Thoracic aorta (tissue), 2 donors: ENCODE measurements at places on chromosomes 4 and X.

- DNase-seq: no peak
Observed at GRCh38 chr4:186931519-186931918, 207.9 kb upstream of the FAT1 start.

DNA sequence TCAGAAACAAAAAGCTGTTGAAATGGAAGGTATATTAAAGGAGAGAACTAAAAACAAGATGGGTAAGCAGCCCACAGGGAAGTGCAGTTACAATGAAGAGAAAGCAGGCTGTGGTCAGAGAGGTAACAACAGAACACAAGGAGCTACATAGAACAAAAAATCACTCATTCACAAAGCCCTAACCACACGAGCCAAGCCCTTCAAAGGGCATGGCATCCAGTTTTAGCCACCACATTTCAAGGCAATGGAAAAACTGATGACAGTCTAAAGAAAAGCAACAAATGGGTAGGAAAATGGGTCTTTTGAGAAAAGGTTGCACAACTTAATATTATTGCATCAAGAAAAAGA is 37.5 kb downstream of the KDR start:
- DNase-seq: no peak

GRCh38 chr4:128582427-128582870 is 227.1 kb upstream of the JADE1 start:
- DNase-seq: no peak

- DNase-seq: no peak
Observed at GRCh38 chr4:13526658-13527057, 17.6 kb downstream of the NKX3-2 start.

DNA sequence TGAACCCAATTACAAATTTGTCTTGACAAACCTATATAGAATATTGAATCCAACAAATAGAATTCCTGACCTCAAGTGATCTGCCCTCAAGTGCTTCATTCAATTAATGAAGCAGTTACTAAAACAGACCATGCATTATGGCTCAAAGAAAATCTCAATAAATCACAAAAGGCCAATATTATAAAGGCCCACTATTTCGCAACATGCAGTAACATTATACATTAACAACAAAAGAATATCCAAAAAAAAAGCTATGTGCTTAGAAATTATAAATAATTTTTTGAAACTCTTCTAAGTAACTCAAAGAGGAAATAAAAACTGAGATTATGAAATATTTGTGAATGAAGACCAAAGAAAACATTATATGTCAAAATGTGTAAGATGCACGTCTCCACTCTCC is 177.7 kb downstream of the ZNF674 start:
- DNase-seq: no peak

- DNase-seq: no peak
Observed at GRCh38 chr4:149999485-150000074, 78.7 kb upstream of the DCLK2 start.

- no peak for DNase-seq
Observed at GRCh38 chr4:86500527-86500926, 93.6 kb upstream of the PTPN13 start.

GRCh38 chr4:149676076-149676475 is 139.6 kb downstream of the IQCM start:
- DNase-seq: no peak

DNA sequence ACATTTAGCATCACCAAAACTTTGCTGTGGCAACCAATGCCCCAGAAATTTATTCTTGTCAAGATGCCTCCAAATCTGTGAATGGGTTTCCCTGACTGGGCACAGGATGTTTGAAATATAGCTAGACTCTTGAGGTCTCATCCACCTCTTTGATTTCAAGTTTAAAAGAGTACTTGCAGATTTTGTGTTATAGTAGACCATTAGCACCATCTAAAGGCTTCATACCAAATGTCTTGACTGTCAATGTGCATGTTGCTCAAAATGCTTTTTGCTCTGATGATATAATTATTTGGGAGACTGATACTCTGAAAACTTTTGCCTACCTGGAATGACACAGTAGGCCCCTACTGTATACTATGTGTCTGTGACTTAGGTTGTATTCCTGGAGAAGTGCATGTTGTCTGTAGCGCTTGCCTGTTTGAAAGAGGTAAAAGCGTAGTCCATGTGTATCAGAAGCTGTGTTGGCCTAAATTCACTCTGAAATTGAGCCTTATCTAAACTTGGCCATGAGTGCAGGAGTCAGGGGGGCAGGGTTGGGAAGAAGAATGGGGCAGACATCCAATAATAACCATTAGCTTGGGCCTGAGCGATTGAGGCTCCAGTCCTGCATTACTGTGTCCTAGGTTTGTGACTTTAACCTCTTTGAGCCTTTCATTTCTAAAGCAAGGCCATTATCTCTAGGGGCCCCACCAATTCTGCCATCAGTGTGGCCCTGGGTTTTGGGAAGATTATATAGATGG is 33.8 kb downstream of the NDP start:
- DNase-seq: no peak

DNA sequence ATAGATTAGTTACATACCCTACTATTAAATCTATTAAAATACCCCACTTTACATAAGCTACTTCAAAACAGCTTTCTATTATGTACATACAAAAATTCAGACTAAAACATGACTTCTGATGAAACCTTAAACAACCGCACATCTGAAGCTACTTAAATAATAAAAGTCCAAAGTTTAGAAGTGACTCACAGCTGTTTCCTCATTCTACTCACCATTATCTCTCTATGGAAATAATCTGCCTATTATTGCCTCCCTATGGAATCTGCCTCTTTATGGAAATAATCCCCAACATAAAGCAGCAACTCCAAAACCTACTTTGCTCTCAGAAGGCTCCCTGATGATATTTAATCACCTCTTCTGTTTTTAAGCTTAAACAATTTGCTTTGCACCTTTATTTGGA is 15.7 kb upstream of the BANK1 start:
- no peak for DNase-seq

- no peak for DNase-seq
Observed at GRCh38 chr4:158259955-158260575, 49.8 kb downstream of the TMEM144 start.

- DNase-seq: no peak
Observed at GRCh38 chr4:88178626-88179231, 20.3 kb upstream of the ABCG2 start.

DNA sequence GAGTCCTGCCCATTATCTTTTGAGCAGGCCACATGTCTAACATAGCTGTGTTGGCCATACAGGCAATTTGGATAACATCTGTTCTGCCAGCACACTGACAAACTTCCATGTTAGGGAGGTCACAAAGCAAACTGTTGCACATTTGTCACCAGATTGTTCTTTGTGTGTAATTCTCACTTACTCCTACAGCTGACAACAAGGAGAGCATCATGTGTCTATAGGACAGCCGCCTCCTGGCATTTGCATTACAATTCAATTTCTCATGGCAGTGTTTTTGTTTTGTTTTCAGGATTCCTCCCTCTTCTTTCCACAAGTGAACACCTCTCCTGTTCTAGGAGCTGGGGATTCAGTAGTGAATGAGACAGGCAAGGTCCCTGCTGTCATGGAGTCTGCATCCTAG is 94.3 kb upstream of the LEF1 start:
- no peak for DNase-seq

GRCh38 chrX:7987160-7988012 is 60.2 kb upstream of the PNPLA4 start:
- no peak for DNase-seq

GRCh38 chr4:3868211-3869173 is 102.3 kb downstream of the ADRA2C start:
- no peak for DNase-seq

DNA sequence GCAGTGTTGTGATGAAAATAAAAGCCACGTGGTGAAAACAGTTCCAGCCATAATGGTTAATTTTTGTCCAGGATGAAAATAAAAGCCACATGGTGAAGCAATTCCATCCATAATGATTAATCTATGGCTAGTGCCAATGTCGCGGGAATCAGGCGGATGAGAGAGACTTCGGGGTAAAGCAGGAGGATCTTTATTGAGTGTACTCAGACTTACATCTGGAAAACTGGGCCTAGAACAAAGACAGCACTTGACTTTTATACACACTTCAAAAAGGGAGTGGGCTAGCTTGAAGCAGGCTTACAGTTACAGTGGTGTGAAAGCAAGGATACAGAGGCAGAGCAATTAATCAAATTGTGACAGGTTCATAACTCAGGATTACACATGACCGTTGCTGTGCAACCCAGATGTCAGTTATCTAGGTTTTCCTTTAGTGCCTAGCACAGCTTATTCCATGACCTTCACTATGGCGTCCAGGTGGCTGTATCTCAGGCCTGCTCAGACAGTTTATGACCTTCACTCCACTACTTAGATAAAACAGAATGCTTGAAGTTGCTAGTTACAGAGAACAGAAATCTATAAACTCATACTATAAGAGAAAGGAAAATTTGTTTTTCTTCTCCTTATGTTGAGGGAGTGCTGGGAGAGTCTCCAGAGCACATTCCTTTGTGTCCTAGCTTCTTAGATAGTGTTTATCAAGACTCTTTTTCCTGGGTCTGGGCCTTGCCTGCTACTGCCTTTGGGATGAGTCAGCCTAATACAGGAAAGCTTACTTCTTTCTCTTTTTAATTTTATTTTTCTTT is 5.9 kb upstream of the PLA2G12A start:
- DNase-seq: no peak

DNA sequence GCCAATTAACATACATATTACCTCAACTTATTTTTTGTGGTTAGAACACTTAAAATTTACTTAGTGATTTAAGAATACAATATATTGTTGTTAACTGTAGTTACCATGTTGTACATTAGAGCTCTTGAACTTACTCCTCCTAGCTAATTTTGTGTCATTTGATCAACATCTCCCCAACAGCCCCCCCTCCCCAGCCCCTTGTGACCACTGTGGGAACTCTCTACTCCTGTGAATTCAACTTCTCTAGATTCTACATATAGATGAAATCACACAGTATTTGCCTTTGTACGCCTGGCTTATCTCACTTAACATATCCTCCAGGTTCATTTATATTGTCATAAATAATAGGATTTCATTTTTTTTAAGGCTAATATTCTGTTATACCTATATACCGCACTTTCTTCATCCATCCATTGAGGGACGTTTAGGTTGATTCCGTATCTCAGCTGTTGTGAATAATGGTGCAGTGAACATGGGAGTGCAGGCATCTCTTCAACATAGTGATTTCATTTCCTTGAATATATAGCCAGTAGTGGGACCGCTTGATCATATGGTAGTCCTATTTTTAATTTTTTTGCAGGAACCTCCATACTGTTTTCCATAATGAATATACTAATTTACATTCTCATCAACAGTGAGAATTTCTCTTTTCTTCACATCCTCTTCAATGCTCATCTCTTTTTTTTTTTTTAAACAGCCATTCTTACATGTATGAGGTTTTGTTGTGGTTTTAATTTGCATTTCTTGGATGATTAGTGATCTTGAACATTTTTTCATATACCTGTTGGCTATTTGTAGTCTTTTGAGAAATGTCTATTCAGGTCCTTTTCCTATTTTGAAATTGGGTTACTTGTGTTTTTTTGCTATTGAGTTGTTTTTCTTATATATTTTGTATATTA is 66.8 kb downstream of the RAPGEF2 start:
- no peak for DNase-seq

DNA sequence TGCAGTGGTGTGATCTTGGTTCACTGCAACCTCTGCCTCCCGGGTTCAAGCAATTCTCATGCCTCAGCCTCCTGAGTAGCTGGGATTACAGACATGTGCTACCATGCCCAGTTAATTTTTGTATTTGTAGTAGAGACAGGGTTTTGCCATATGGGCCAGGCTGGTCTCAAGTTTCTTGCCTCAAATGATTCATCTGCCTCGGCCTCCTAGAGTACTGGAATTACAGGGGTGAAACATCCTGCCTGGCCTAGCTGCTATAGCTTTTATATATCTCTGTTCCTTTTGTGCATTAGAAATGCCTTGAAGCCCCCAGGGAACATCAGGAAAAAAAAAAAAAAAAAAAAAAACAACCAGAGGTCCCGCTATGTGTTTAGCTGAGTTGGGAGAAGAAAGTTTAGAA is 34.8 kb downstream of the UBE2K start:
- no peak for DNase-seq

DNA sequence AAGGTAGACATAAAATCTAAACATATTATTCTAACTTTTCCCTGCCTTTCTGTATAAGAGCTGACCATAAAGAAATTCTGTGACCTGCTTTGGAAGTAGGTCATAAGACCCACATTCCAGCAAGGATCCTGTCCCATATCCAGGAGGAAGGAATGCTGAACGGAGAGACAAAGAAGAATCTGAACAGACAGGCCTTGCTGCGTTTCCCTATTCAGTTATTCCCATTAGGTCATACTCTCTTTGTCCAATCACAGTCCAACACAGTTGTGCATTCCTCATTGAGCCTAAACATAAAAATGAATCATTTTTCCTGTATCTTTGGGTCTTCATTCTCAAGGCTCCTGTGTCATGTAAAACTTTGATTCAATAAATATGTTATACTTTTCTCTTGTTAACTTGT is 287.6 kb upstream of the TAPT1 start:
- no peak for DNase-seq

DNA sequence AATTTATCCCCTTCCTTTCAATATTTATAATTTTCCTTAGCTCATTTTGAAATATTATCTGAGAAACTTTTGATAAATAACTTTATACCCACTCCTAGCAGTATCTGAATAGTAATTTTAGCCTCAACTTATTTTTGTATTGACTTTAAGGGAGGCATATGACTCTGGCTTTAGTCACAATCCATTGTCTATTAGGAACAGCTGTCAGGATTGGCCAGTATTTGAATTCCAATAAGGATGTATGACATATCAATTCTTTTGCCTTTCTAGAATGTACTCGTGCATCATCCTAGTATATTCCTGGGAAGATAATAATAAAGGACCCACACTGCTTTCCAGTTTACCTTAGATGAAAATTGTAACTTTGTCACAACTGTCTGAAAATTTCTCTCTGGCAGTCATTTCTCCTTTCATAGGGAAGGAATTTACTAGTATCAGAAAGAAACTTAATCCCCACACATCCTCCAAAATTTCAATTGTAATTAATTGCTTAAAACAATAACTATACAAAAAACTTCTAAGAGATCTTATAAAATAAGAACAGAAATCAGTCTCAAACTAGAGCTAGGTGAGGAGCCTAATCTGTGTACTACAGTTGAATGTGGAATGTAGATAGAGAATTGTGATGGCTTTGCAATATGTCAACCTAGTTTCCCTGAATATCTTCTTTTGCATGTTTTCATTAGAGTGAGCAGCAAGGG is 121.0 kb upstream of the EPHA5 start:
- DNase-seq: no peak

- DNase-seq: no peak
Observed at GRCh38 chrX:23790155-23790497, 7.2 kb downstream of the SAT1 start.

DNA sequence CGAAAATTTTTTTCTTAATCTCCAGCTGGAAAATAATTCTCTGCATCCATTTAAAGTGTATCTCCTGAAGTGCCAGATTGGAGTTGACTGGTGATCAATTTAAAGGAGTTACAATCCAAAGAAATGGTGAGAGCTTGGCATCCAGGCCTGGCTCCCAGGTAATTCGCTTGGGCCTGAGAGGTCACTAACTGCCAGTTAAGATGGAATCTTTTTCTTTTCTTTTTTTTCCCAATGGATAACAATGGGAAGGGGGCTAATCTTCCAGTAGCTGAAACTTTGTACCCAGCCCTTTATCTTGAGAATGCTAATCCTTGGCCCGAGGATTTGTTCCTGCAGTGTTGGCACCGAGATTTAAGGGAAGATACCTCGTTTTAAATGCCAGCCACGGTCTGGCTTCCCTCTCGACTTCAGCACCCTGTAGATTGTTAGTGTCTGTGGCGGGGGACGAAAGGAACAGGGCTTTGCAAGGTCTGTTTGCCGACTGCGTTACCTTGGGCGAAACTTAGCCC is 13.3 kb upstream of the PITX2 start:
- no peak for DNase-seq
